Umbilical cord (tissue), 2 donors: ENCODE measurements at places on chromosomes 1 and 21.

DNA sequence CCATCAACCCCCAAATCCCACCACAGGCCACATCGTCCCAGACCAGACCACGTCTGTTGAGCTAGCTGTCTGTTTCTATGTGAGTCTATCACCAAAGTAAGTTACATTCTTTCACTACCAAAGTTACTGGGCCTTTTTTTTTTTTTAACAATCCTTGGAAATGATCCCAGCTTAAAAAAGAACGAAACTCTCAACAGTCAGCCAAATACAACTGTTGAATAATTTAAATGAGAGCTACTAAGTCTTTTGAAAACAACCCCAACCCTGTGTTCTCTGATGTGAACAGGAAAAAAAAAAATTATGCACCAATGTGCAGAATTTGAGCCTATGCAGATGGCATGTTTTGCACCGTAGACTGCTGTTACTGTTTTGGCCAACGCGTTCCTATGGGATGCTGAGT is 134.0 kb upstream of the ETS2 start:
- DNase-seq = peak; percentile 61

DNA sequence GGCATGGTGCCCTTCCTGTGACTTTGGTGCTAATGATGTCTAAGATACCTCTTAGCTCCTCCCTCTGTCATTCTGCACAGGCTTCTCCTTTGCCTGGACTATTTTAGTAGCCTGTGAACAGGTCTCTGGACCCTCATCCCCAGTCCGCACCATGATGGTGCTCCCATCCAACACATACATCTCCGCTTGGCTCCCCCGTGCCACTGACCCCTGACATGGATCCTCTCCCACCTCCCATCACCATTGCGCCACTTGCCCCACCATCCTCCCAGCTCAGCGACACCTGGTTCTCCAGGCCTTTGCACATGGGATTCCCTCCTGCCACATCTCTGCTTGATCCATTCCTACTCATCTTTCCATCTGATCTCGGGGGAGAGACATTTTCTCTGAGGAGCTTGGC is 33.9 kb downstream of the RUNX3 start:
- no peak for DNase-seq

- no peak for DNase-seq
Observed at GRCh38 chr21:16402752-16403151, 673.0 kb downstream of the USP25 start.

DNA sequence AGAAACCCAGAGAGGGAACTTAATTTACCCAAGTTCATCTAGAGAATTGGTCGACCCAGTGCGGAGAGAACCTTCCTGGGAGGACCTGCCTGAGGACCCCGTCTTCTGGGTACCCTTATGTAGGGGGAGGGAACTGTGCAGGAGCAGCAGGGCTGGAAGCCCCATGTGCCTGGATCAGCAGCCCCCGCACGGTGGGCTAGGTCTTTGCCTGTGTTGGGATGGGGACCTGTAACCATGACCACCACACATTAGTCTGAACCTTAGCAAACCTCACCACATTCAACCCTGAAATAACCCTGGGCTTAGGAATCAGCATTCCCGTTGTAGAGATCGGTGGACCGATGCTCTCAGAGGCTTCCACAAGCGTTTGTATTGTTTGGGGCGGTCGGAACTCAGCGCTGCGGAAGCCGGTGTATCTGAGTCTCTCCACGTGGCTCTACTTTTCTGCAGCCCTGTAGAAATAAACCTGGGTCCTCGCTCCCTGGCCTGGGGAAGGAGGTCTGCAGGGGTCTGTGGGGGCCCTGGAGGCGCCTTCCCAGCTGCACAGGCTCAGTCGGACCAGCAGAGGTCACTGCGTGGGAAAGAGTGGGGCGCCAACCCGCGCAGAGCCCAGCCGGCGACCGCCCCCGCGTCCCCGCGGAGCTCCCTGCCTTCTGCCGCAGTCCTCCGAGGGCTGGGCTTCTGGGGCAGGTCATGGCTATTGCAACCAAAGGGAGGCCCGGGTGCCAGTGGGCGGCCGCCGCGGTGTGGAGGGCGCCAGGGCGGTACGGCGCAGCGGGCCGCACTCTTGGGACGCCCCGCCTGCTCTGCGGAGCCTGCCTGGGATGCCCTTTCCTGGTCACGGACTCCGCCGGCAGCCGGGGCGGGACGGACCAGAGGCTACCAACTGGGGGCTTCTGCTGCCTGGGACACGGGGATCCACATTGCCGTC is 36.2 kb upstream of the KCNA10 start:
- peak; percentile 21 for DNase-seq

- DNase-seq = no peak
Observed at GRCh38 chr1:205943245-205943644, at the start of gene SLC26A9. TSS of gene SLC26A9 (minus strand) at chr1:205943456. CDS start at chr1:205935820, 7,636 bp downstream.

DNA sequence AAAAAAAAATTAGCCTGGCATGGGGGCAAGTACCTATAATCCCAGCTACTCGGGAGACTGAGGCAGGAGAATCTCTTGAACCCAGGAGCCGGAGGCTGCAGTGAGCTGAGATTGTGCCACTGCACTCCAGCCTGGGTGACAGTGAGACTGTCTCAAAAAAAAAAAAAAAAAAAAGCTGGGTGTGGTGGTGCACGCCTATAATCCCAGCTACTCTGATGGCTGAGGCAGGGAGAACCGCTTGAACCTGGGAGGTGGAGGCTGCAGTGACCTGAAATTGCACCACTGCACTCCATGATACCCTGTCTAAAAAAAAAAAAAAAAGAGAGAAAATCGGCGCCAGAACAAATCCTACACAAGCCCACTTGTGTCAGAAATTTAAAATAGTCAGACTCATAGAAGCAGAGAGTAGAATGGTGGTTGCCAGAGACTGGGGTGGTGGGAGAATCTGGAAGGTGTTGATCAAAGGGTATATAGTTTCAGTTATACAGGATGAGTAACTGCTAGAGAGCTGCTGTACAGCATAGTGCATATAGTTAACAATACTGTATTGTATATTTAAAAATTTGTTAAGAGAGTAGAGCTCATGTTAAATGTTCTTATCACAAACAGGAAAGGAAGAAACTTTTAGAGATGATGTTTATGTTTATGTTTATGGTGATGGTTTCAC is 9.6 kb downstream of the DIP2A start:
- DNase-seq = no peak

- DNase-seq = peak; percentile 62
Observed at GRCh38 chr1:17405898-17406759, 33.3 kb downstream of the RCC2 start.

DNA sequence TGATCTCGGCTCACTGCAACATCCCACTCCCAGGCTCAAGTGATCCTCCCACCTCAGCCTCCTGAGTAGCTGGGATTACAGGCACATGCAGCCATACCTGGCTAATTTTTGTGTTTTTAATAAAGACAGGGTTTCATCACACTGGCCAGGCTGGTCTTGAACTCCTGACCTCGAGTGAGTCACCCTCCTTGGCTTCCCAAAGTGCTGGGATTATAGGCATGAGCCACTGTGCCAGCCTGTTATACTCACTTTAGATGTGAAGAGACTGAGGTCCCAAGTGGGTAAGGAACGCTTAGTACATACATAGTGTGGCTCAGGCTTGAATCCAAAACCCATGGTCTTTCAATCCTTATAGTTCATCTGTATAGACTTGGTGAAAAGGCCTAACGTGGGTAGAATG is 63.7 kb upstream of the EPS8L3 start:
- DNase-seq = no peak

DNA sequence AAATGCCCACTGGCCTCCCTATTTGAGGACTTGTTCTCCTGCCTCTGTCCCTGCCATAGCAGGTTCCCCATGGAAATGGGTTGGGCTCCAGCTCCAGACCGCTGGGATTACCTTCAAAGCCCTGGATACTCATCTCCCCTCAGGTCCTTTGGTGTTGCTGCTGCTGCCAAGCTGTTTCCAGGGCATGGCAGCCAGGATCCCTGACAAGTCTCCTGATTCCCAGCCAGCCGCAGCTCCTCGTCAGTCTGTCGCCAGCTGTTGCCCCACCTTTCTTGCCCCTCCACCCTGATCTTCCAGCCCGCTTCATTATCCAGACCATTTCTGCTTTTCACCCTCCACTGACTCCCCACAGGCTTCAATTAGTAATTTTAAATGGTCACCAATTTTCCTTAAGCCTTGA is 68.3 kb upstream of the KCND3 start:
- DNase-seq = no peak

- DNase-seq = no peak
Observed at GRCh38 chr1:93958726-93959100, 49.5 kb upstream of the GCLM start.

GRCh38 chr1:115640384-115640783 is 1.4 kb upstream of the VANGL1 start:
- DNase-seq = no peak

DNA sequence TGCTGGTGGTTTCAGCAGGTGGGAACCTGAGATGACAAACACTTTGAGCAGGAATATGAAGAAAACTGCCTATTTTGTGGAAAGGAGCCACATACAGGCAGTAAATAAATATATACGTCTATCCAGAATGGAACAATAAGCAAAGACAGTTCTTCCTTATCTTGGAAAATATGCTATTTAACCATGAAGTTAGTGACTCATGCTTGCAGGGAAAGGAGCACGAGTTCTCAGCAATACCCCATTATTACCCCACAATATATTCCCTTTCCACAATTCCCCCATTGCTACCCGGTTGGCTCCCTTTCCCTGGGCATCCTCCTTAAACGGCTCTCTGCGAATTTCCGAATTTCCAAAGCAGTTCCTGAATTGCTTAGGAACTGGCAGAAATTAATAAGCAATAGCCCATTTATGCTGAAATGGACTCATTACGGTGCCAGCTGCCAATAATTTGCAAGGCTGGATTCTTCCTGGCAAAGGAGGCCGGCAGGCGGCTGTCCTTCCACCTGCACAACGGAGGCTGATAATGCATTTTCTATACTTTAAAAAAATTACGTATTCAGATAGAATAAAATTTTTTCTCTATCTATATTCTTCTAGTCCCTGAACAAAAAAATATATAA is 65.4 kb downstream of the TIAM1 start:
- no peak for DNase-seq

DNA sequence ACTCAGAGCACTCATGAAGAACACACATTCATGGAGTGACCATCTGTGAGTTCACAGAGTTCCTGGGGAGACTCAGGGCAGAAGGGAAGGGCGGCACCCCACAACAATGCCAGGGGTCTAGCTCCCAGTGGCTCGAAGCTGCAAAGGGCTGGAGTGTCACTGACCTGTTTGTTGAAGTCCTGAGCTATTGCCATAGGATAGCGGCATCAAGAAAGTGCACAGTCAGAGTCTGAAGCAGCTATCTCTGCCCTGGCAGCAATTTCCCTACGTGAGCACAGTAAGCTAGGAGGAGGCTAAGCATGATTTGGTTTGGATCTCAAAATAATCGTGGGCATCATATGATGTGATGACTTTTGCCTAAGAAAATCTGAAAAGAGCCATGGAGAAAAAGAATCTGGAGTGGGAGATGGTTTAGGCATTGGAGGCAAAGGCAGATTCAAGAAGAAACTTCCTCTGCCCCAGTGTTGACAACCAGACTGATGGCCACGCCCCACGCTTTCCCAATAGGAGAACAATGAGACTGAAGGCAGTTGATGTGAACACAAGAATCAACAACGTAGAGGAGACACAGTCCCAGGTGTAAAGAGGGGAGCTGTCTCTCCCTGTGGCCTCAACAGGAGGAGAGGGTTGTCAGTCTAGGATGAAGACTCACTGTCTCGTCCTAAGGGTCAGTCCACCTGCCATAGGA is 100.0 kb upstream of the SLC25A33 start:
- DNase-seq = no peak

GRCh38 chr1:82452096-82452495 is 651.4 kb downstream of the ADGRL2 start:
- DNase-seq = no peak

DNA sequence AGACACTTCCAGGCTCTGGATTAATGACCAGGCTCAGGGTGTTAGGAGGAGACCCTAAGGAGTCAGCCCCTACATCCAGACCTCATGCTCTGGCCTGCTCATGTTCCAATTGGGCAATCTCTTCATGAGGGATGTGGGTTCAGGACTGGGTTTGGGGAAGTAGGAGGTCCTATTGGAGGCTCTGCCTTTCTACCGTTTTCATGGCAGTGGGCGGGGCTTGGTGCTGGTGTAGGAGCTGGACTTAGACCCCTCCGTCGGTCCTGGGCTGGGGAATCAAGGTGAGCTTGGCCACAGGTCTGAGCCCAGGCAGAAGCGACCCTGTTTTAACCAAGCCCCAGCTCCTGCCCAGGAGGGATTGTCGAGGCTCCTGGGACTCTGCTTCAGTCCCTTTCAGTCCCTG is 123.4 kb downstream of the PRDM16 start:
- no peak for DNase-seq

DNA sequence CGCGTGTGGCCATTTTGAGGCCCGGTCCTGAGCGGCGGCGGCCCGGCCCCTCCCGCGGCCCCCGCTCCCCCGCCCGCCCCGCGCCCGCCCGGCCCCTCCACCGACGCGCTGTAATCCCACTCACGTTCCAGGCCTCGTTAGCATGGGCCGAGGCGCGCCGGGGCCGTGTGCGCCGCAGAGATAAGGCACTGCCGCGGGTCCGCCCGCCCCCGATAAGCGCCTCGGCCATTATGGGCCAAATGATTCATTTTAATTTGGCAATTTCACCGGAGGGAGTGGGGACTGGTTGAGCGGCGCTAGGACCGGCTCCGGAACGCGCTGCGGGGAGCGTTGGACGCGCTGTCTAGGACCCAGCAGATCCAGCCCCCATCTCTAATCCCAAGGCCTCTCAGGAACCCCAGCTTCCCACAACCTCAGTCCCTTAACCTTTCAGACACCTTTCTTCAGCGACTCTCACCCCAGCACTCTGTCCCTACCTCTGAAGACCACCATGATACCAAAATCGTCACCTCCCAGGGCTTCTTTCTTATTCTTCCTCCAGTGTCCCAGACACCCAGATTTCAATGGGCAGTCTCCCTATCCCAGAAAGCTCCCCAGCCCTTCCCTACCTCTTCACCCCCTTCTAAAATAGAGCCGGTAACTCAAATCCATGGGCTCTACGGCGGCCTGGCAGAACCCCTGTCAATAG is at the start of gene TAL1:
Gene TAL1, minus strand, starts transcription at position 39 of the 688 bp plus-strand sequence. CDS start 6,337 bp downstream, outside the sequence.
- peak; percentile 42 for DNase-seq

DNA sequence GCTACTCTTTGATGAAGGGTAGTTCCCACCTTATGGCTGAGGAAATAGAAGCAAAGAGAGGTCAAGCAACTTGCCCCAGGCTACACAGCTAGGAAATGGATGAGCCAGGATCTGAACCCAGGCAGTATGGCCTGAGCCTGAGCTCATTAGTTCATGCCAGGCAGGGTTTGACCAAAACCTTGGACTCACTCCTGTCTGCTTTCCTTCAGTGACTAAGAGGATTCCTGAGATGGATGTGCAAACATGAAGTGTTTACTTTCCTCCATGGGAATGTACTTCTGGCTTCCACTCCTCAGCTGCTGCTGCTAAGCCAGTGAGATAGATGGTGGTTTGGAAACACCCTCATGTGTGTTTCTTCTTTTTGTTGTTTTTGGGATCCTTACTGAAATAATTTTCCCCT is 35.1 kb upstream of the ERRFI1 start:
- peak; percentile 84 for DNase-seq

- peak; percentile 60 for DNase-seq
Observed at GRCh38 chr1:156860628-156861423, at the start of gene NTRK1. TSS of gene NTRK1 (plus strand) at chr1:156860865. CDS start at chr1:156860935, 70 bp downstream.

- DNase-seq = no peak
Observed at GRCh38 chr1:64403331-64403730, 66.6 kb upstream of the CACHD1 start.

DNA sequence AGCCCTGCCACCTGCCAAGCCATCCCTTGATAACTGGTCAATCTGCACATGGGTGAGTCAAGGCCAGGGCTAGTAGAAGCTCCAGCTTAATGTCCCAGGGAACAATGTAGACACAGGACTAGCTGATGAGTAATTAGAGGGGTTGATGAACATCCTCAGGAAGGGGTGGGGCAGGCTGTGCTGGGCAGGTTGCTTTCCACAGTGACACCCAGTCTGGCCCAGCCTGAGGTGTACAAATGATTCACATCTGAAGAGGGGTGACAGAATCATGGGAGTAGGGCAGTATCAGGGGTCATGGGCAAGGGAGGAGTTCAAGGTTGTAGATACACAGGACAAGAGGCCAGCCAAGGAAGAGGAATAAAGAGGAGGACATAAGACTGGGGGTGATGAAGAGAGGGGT is 4.3 kb downstream of the LPAR3 start:
- no peak for DNase-seq
